GM12865 (cell line): ENCODE measurements at places on chromosomes 4 and X.

DNA sequence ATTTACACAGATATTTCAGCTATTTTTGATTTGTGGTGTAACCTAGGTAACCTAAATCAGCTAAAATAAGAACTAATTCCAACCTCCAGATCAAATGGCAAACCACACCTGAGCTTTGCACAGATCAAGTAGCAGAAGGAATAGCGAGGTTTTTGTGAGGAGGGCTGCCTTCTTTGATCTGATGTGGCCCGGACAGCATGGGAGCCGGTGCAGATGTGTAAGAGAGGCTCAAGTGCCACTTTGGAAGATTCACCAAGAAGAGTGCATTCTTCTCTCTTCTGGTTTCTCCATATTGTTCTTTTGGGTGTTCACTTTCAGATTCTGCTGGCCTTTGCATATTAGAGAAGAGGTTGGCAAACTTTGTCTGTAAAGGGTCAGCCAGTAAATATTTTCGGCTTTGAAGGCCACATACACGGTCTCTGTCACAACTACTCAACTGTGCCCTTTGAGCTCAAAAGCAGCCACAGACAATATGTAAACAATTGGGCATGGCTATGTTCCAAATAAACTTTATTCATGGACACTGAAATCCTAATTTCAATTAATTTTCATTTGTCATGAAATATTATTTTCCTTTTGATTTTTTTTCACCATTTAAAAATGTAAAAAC lies 78.9 kb upstream of the FAM9C start:
- DNase-seq: no peak

GRCh38 chrX:9352243-9352642 lies 112.6 kb upstream of the TBL1X start:
- DNase-seq: peak; percentile 66

GRCh38 chr4:121827853-121828252 lies 4.2 kb upstream of the CCNA2 start:
- no peak for DNase-seq

DNA sequence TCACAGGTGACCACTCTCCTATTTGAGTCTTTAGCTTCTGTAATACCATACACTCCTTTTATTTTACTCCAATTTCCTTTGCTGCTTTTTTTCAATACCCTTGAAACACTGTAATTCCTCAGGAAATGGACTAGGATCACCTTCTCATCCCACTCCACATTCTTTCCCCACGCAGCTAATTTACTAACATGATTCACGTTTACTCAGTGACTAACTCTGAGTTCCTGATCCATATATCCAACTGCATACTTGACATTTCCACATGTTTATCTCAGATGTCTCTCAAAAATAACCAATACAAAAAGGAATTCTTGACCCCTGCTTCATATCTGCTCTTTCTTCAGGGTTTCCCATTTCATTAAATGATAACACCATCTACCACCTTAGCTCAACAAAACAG lies 19.9 kb downstream of the RPS6KA6 start:
- no peak for DNase-seq

DNA sequence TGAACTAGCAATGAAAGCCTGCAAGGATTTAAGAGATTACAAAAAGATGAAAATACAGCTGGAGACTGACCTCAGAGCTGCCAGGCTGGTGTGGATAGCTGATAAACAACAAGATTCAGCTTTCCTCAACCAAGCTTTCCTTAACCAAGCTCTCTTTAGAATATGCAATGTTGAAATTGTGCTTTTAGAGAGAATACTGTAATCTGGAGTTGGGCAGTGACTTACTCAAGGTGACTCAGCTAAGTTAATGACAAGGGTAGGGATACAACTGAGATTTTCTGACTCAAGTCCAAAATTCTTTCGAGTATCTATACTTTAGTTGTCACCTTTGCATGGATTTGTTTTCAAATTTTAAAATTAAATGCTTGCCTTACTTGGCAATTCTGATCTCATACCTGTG lies 98.0 kb downstream of the AMMECR1 start:
- DNase-seq: no peak

DNA sequence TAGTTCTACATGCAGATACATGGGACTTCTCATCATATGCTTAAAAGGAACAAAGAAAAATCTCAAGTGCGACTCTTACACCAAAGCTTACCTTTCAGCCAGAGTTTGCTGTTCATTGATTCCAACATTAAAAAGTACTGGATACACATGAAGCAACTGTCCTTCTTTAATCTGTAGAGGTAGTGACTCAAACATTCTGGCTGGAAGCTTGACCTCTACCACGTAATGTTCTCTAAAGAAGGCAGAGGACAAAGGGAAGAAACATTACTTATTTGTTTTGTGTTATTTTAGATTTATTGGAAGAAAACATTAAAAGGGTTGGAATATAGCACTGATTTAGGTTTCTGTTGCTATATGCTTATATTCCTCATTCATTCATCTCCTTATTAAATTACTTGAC lies 476.1 kb downstream of the IL15 start:
- DNase-seq: no peak

DNA sequence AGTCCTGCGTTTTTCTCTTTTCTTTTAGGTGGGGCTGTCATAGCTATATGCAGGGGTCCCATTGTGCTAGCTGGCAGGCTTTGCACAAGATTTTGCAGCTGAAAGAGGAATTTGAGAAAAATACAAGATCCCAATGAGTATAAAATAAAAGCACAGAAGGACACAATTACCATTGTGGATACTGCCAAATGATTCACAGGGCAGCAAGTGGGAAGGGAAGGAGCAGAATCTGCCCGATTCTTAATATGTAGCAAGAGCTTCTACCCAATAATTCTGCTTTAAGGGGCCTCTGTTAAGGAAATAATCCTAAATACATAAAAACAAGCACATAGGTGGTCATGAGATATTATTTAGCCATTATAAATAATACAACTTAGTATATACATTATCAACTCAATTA lies 25.9 kb upstream of the ING2 start:
- DNase-seq: no peak

- no peak for DNase-seq
These were observed 407.8 kb downstream of the NKX6-1 start for GRCh38 chr4:84091266-84091665.

GRCh38 chrX:123274796-123275195 lies 90.7 kb downstream of the GRIA3 start:
- DNase-seq: no peak

DNA sequence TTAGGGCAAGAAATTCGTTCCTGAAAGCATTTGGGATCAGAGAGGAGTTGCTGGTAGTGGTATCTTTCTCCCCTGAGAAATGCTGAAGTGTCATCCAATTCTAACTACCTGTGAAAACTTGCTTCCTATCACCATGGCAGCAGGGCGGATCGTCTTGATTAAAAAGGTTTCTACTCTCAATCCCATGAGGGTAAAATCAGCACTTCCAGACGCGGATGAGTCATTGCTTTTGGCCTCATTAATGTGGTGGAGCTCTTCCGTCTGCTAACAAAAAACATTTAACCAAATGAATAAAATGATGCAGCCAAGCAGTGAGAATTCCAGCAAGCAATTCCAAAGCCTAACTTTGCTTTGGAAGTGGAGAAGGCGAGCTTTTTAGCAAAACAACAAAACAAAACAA lies 325.6 kb downstream of the CAMK2D start:
- no peak for DNase-seq

GRCh38 chrX:15619053-15619755 lies 18.4 kb upstream of the ACE2 start:
- DNase-seq: no peak

DNA sequence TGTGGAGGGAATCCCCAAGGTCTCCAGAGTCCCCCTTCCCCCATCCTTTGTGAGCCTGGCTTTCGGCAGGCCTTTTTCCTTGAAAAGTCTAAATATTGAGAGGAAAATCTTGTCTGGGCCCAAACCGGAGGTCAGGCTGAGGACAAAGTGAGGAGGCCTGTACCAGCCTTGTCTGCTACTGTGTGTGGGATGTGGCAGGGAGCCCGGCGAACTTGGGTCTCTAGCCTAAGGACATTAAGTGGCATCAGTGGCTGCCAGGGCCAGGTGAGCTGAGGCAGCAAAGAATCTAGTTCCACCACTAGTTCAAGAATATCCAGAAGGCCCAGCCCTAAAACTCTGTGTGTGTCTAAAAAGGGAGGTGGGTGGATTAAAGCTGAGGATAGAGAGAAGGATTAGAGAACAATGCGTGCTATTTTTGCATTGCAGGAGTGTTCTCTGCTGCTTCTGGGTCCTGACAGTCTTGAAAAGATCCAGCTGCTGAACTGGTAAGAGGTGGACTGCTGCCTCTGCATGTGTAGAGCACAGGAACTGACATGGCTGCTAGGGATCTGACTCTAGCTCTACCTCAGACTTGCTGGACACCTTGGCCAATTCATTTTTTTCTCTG lies 1.2 kb upstream of the AMER1 start:
- DNase-seq: peak; percentile 41

GRCh38 chrX:105463473-105463872 lies 243.0 kb upstream of the TEX13A start:
- no peak for DNase-seq

DNA sequence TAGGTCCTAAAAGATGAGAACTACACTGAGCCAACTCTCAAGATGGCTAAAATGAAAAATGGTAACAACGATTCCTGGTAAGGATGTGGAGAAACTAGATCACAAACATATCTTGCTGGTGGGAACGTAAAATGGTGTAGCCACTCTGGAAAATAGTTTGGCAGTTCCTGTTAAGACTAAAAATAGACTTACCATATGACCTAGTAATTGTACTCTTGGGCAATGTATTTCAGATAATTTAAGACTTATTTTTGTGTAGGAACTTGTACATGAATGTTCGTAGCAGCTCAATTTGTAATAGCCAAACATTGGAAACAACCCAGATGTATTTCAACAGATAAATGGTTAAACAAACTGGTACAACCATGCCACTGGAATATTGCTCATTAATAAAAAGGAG lies 106.2 kb downstream of the HDAC8 start:
- DNase-seq: no peak

DNA sequence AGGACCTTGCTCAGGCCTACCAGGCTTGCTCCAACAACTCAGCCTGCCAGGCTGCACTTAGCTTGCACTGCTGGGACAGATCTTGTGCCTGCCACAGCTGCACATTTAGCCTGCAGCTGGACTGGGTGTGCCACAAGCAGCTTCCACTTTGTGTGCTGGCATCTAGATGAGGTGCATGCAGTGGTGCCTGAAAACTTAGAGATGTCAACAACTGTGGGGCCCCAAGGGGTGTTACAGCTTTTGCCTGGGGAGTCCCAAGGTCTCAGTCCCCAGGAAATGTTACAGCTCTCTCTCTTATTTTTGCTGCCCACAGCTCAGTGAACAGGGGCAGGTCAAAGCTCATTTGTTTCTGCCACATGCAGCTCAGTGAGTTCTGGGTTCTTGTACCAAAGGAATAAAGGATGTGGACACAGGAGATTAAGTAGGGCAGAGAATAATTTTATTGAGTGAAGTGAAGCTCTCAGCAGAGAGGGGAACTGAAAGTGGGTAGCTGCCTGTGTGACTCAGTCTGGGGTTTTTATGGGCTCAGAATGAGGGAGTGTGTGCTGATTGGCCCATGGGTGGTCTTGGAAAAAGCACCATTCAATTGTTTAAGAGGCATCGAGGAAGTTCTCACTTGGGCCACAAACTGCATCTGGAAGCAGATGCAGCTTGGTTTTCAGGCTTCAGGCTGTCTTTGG lies 828.3 kb downstream of the TECRL start:
- peak; percentile 2 for DNase-seq

GRCh38 chr4:47490550-47490949 lies 5.5 kb downstream of the ATP10D start:
- DNase-seq: peak; percentile 59

- DNase-seq: no peak
These were observed 124.5 kb downstream of the CHM start for GRCh38 chrX:85922821-85923220.

DNA sequence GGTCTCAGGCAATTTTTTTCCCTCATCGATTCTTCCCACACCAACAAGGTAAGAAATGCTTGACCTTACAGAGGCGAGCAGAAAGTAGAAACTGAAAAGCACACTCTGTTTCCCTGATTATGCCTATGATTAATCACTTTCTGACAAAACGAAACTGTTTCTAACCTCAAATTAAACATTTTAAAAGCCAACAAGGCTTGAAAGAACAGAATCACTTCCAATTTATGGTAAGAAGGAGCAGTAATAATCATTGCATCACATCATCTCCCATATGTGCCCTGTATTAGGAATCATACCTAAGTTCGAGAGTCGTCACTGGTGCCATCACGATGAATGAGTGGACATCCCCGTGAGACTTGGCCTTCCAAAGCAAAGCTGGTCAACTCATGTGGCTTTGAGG lies 12.5 kb upstream of the CXCL13 start:
- DNase-seq: no peak

GRCh38 chr4:64784125-64784524 lies 374.9 kb upstream of the TECRL start:
- no peak for DNase-seq

- DNase-seq: peak; percentile 67
These were observed 45.8 kb downstream of the SLC39A8 start for GRCh38 chr4:102299354-102300107.

- no peak for DNase-seq
These were observed 137.3 kb downstream of the BMPR1B start for GRCh38 chr4:94895081-94895480.

- DNase-seq: no peak
These were observed 93.4 kb downstream of the RS1 start for GRCh38 chrX:18578546-18578945.

- peak; percentile 17 for DNase-seq
These were observed 83.5 kb upstream of the GRPR start for GRCh38 chrX:16039834-16040233.
